Hair follicular keratinocyte (primary cell): ENCODE measurements at places on chromosomes 6 and 20. TPM values are rescaled to one million over a fixed set of nuclear protein-coding genes. Genes with fewer than 3 reads are reported as not detected.

TRIM31 gene
- not detected in 2 replicates for total RNA-seq

AHI1 gene
- 3.6 and 6.1 TPM in 2 replicates for total RNA-seq

SYCP2L gene
- total RNA-seq: 0.23 and 0.61 TPM in 2 replicates

C6orf163 gene
- 0.99 and 2.5 TPM in 2 replicates for total RNA-seq

C6orf118 gene
- total RNA-seq: not detected in 2 replicates

CAGE1 gene
- 0.27 TPM in 1 of 2 replicates, not detected in the other for total RNA-seq
